Stimulated activated CD4-positive, alpha-beta T cell treated with anti-CD3 and anti-CD28 coated beads, Interleukin-15, amount 100 ng/mL, for 24 hours (primary cell): ENCODE measurements at places on chromosomes 2 and 18.

DNA sequence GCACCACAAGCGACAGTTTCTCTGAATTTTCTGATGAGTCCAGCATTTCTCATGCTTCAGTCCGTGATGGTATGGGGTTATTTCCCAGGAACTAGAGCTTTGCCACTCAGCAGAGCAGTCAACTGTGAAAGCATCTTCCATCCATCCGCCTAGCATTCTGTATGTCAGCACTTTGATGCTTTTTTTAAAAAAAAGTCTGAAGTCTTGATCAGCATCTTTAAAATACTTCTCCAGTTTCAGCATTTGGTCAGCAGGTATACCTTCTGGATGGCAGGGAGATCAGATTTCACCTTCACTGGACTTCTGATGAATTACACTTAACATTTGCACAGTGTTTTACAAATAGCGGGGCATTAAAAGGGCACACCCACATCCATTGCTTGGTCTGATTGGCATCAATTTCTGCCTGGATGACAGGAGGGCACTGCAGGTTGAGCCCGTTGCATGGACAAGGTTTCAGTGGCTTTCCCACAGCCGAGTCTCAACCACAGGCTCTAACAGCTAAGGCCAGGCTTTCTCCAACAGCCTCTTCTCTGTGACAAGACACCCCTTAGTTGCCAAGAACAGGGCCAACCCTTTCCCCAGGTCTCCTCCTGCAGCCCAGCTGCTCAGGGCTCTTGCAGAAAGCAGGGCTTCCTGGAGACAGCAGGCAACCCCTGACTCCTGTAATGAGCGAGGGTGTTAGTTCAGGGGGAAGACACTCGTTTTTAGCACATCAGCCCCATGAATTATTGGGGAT is 54.0 kb downstream of the EMILIN2 start:
- DNase-seq = no peak

- DNase-seq = peak; percentile 15
Measured at GRCh38 chr2:1995987-1996386, 251.7 kb upstream of the PXDN start.

DNA sequence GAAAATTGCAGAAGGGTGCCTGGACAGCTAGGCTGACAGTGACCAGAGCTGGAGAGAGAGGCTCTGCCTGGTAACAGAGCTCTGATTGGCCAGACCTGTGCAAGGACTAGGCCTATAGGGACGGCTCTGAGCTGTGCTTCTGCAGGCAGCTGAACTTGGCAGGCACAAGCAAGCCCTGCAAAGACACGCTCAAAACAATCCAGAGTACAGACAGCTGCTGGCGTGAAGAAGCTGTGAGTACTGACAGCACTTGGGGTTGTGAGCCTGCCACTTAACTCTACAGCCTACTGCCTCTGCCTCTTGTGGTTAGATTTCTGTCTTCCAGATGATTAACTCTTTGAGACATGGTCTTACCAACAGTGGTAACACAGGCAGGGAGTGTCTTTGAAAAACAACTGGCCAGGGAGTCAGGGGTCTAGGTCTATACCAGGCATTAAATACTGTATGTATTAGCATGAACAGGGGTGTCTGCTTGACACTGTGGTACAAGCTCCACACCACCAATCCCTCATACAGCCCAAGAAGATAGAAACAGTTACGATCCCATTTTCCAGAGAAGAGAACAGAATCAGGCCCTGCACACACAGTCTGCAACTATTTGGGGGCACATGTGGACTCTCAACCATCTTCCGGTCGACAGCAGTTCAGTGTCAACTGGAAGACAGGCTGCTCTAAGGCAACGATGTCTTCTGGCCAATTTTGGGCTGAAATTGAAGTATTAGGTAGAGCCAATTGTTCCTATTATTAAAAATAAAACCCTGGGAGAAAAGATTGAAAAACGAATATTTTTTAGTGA is 568.4 kb downstream of the TNS1 start:
- DNase-seq = peak; percentile 6

GRCh38 chr18:28588884-28589549 is 412.1 kb upstream of the CDH2 start:
- no peak for DNase-seq

DNA sequence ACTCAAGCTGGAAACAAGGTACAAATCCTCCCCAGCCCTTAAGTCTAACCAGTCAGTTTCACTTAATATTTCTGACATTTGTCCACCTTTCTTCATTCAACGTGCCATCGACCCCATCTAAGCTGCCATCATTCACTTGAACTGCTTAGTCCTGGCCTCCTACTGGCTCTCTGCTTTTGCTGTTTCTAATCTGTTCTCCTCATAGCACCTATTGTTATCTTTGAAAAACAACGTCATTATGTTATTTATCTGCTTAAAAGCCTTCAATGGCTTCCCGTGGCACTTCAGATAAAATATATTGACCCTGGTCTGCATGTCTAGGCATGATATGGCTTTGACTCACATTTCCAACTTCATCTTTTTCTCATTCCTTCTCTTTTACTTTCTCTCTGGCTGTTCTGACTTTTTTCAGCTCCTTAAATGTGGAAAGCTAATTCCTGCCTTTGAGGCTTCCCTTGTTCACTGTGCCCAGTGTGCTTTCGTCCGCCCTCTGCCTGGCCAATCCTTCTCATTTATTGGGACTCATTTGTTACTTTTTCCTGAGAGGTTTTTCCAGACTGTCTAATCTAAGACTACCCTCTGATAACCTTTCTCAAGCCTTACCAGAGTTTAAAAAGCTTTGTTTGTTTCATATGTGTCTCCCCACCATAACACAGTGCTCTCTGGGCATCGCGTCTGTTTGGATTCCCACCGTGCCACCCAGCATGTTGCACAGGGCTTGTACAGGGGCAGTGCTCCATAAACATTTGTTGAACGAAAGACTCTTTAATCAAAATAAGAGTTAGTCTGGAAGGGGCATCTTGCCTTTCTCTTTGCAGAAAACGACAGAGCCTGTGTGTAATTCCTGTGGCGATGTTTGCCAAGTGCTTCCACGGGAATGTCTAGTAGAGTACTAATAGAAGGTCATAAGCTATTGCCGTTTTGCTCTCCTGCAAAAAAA is 183.9 kb downstream of the FMNL2 start:
- no peak for DNase-seq

GRCh38 chr2:45728458-45728942 is 77.0 kb downstream of the PRKCE start:
- DNase-seq = no peak

DNA sequence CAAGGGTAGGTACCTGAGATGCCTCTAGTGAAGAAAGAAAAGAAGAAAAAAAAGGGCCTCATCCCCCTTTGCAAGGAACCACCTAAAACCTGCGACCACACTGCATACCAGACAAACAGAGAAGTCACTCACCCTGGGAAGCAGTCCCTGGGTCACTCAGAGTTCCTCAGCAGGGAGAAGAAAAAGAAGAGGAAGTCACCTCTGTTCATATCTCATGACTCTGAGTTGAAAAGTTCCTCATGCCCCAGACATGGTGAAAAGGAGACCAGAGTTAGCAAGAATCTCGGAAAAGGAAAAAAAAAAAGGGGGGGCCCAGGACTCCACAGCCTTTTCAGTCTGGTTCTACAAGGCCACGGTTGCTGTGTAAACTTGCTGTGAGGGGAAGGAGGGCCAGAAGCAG is 478.4 kb upstream of the NRXN1 start:
- no peak for DNase-seq

GRCh38 chr2:88334418-88334817 is 118.1 kb downstream of the FOXI3 start:
- DNase-seq = no peak

DNA sequence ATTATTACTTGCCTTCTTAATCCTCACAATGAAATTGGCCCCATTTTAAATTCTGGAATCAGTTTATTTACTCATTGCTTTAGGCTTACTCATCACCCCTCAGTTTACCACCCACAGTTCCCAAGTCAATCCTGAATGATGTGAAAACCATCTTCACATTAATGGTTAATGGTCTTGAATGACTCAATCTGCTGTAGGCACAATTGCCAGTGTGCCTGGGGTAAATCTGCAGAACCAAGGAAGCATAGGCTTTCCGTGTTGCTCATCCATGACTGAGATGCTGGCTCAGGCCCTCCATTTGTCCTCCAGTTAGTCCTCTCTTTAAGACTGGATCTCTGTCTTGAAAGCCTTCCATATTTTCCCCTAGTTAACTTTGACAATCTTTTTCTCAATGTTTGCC is 164.5 kb downstream of the PMAIP1 start:
- DNase-seq = no peak

GRCh38 chr2:30336978-30337841 is 105.9 kb downstream of the LBH start:
- DNase-seq = peak; percentile 69

GRCh38 chr18:49655266-49656072 is 93.6 kb downstream of the LIPG start:
- no peak for DNase-seq

- no peak for DNase-seq
Measured at GRCh38 chr2:102396012-102396411, 26.9 kb upstream of the IL18RAP start.

GRCh38 chr2:25372405-25373268 is 30.9 kb upstream of the DNMT3A start:
- no peak for DNase-seq

DNA sequence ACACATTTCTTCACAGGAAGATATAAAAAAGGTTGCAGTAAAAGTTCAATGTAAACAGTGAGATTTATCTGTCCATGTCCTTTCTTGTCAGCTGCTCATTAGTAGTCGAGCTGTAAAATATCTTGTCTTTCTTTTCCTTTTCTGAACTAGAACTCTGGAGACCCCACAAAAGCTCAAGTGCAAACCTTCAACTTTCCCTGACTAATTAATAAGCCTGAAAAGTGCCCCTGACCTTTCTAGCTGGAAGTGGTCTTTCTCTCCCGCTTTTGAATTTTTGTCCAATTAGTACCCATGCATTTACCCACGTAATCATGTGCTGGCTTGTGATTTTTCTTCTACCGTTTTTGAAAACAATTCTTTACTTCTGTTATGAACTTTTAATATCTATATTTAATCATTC is 63.6 kb upstream of the EHBP1 start:
- no peak for DNase-seq

DNA sequence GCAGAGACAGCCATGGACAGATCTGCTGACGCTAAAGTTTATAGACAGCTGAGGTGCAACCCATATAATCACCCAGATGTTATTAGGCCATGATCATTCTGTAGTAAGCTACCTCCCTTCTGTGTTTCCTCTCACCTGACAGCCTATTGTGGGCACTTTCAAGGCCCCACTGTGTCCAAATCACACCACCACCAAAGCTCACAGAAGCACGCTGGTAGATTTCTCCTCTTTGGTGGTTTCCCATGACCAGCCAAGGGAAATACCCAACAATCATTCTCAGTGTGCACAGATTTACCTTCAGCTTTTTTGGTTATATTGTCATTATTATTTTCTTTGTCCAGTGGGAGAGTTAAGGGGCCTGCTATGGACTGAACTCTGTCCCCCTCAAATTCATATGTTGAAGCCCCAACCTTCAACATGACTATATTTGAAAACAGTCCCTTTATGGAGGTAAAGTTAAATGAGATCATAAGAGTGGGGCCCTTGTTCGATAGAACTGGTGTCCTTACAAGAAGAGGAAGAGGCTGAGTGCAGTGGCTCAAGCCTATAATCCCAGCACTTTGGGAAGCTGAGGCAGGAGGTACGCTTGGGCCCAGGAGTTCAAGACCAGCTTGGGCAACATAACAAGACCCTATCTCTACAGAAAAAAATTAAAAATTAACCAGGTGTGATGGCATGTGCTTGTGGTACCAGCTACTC is 74.0 kb upstream of the MSH6 start:
- no peak for DNase-seq

DNA sequence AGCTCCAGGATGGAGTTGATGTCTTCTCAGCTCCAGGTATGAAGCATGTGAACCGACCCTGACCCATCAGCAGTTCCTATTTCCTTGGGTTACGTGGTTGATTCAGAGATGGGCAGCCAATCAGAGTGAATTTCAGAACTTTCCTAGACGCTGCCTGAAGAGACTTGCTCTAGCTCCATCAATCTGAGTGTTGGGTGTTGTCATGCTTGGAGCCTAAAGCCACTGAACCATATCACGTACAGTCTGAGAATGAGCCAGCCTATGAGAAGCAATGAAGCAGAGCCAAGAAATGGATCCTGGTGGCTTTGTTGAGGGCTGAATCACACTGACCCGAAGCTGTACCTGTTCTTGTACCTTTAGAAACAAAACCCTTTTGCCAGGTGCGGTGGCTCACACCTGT is 19.6 kb upstream of the KLF7 start:
- DNase-seq = no peak

DNA sequence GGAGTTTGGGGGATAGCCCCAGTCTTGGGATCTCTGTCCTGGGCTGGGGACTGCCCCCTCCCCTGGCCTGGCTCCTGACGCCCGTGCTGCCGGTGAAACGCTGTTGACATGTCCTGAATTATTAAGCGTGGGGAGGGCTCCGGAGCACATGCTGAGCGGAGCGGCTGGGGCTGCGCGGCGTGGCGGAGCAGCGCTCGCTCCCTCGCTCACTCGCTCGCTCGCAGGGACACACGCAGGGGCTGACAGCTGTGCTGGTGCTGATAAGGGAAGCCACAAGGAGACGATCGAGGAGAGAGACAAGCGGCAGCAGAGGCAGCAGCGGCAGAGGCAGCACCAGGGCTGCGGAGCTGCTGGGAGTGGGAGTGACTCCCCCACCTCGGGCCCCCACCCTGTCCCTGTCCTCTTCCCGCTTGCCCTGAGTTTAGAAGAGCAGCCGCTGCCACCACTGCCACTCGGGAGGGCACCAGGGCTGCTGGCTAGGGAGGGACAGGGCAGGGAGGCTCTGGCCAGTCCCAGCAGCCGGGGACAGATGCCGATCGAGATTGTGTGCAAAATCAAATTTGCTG is at the start of gene ASIC4:
TSS of gene ASIC4 (plus strand) at position 287 of the 566 bp plus-strand sequence. CDS start at position 530, 243 bp downstream.
- DNase-seq = no peak

GRCh38 chr2:73063909-73064875 is 7.3 kb downstream of the SFXN5 start:
- no peak for DNase-seq

GRCh38 chr2:56892382-56892781 is 708.6 kb downstream of the CCDC85A start:
- DNase-seq = no peak

- DNase-seq = no peak
Measured at GRCh38 chr2:201353116-201353515, 4.0 kb downstream of the FLACC1 start.

GRCh38 chr2:160838691-160839090 is 321.5 kb upstream of the TANK start:
- no peak for DNase-seq

DNA sequence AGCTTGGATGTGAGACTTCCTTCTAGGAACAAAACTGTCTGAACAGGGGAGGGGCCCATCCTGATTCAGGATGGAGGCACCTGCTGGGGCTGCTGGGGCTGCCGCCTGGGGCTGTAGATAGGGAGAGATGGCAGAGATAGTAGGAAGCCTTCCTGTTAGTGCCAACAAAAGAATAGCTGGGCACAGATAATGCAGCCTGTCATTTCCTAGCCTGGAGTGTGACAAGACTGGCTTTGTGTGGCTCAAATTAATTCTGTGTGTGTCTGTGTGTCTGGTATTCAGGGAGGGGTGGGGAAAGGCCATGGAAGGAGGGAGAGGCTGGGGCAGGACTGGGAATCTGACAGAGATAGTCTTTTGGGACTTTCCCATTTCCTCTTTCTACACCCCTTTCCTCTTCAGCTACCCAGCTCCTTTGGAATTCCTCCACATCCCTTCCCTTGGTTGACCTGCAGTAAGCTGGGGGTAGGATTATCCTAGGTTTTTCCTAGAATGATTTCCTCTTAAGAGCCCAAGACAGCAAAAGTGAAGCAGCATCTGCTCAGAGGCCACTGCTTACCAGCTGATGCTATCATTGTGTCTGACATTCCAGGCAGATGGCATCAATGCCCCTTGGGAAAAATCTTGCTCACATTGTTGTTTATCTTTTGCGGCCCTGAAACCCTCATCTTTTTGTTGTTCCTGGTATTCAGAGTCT is 144.9 kb upstream of the LHCGR start:
- DNase-seq = no peak

GRCh38 chr18:46756559-46757201 is at the start of gene ST8SIA5:
ST8SIA5 (minus strand) TSS chr18:46757053; CDS start chr18:46756508, 545 bp downstream.
- peak; percentile 25 for DNase-seq
